ENCODE measurements at places on chromosomes 6 and 20.

DNA sequence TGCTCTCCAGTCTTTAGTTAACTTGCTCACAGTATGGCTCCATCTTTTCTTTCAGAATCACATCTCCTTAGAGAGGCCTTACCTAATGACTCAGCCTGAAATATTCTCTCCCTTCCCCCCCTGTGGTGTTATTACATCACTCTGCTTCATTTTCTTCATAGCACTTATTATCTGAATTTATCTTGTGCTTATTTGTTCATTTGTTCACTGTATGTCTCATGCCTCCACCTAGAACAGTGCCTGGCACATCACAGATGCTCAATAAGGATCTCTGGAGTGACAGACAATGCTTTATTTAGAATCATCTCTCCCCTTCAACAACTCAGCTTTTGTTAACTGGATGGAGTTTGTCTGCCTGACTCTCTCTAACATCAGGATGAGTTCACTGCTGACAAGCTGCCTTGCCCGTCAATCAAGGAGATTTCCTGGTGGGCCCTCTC is 96.6 kb upstream of the MAN1A1 start:
- H3K27me3 ChIP-seq, result no peaks in the 10 kb centered on the region
- peak; percentile 46 for DNase-seq
- no peak overlapping the region for H3K27ac ChIP-seq
- H3K4me3 ChIP-seq, result no peak overlapping the region
- H3K4me1 ChIP-seq, result no peaks in the 10 kb centered on the region

GRCh38 chr20:48214601-48215000 is 429.3 kb upstream of the SULF2 start:
- no peak overlapping the region for H3K4me3 ChIP-seq
- no peaks in the 10 kb centered on the region for H3K27me3 ChIP-seq
- no peak overlapping the region for H3K27ac ChIP-seq
- no peak for DNase-seq

DNA sequence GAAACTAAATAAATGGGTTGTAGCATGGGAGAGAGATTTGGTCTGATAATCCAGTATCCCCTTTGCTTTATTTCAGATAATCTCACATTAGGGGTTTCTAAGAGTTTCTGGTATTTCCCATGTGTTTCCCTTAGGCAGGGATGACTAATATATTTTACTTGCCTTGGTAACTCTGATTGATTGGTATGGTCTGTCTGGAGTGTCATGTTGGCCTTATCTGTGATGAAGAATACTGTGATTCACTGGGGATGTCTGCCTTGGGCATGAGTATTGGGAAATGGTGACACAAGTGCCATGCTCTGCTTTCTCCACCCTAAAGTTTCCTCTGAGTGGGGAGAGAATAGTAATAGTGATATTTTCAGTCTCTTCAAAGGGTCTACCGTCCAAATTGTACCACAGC is 10.1 kb downstream of the SLC22A2 start:
- no peak overlapping the region for H3K27ac ChIP-seq
- no peak for DNase-seq
- H3K27me3 ChIP-seq, result no peaks in the 10 kb centered on the region
- peaks cover 11% of the 10 kb centered on the region for H3K4me1 ChIP-seq

GRCh38 chr6:142707255-142707654 is 237.7 kb downstream of the HIVEP2 start:
- no peak for DNase-seq
- H3K27me3 ChIP-seq, result no peaks in the 10 kb centered on the region
- H3K4me1 ChIP-seq, result peaks cover 12% of the 10 kb centered on the region
- no peak overlapping the region for H3K4me3 ChIP-seq
- no peak overlapping the region for H3K27ac ChIP-seq

- H3K36me3 ChIP-seq, result no peaks in the 10 kb centered on the region
- H3K27ac ChIP-seq, result no peak overlapping the region
- no peak overlapping the region for H3K4me3 ChIP-seq
Observed at GRCh38 chr20:10927936-10928840, 254.4 kb upstream of the JAG1 start.

- no peak overlapping the region for H3K4me3 ChIP-seq
- no peak for DNase-seq
Observed at GRCh38 chr6:128663238-128663637, 142.8 kb upstream of the PTPRK start.

DNA sequence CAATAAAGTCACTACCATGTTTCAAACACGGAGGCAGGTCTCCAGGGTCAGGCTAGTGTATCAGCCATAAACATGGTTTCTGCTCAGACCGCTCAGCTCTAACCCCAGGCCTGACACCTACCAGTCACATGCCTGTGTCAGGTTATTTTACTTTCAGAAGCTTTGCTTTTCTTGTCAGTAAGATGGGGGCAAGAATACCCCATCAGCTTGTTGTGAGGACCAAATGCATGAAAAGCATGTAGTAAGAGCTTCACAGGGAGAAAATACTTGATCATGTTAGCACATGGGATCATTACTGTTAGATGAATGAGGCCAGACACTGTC is 65.2 kb upstream of the PIM1 start:
- H3K27ac ChIP-seq, result peak overlapping the region; percentile 54
- H3K4me3 ChIP-seq, result no peak overlapping the region
- peaks cover 23% of the 10 kb centered on the region for H3K4me1 ChIP-seq
- H3K27me3 ChIP-seq, result no peaks in the 10 kb centered on the region
- H3K36me3 ChIP-seq, result no peaks in the 10 kb centered on the region
- DNase-seq, result no peak

- peaks cover 20% of the 10 kb centered on the region for H3K27me3 ChIP-seq
- no peak overlapping the region for H3K4me3 ChIP-seq
- H3K4me1 ChIP-seq, result peaks cover 3% of the 10 kb centered on the region
- H3K27ac ChIP-seq, result no peak overlapping the region
Observed at GRCh38 chr6:45423824-45424450, 46.2 kb upstream of the SUPT3H start.

DNA sequence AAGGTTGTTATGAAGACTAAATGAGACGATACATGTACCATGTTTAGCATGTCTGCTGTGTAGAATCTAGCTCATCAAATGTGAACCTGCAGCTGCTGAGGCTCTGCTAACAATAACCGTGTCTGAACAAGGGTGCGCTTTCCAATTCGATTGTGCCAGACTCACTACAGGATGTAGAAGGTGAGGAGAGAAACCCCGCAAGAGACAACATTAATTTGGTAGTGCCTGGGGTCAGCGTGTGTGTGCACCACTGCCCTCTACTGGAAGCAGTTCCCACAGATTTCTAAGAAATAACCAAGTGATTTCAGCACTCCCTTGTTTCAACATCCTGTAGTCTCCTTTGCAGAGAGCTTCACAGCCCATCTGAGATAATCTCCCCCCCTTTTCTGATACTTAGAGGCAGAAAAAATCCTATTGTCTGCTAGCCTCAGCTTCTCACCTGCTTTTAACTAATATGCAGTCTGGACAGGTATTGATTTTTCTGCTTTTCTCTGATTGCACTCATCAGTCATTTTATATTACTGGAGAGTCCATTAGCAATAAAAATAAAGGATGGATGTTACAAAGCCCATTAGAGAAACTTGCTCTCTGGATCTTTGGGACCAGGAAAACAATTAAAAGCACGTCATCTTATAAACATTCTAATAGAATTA is 96.7 kb upstream of the BACH2 start:
- H3K4me1 ChIP-seq, result peaks cover 5% of the 10 kb centered on the region
- H3K36me3 ChIP-seq, result no peaks in the 10 kb centered on the region
- no peak overlapping the region for H3K4me3 ChIP-seq
- DNase-seq, result peak; percentile 82
- no peak overlapping the region for H3K27ac ChIP-seq

- H3K4me1 ChIP-seq, result peaks cover 17% of the 10 kb centered on the region
- peak within 1 kb of the TSS; percentile 44 for H3K4me3 ChIP-seq
- peak within 1 kb of the TSS; percentile 89 for H3K27ac ChIP-seq
- peaks cover 1% of the 10 kb centered on the region for H3K36me3 ChIP-seq
Observed at GRCh38 chr6:32175711-32176475, at the start of gene AGPAT1. AGPAT1 (minus strand) TSS chr6:32176084; CDS start chr6:32171496, 4,588 bp downstream.

DNA sequence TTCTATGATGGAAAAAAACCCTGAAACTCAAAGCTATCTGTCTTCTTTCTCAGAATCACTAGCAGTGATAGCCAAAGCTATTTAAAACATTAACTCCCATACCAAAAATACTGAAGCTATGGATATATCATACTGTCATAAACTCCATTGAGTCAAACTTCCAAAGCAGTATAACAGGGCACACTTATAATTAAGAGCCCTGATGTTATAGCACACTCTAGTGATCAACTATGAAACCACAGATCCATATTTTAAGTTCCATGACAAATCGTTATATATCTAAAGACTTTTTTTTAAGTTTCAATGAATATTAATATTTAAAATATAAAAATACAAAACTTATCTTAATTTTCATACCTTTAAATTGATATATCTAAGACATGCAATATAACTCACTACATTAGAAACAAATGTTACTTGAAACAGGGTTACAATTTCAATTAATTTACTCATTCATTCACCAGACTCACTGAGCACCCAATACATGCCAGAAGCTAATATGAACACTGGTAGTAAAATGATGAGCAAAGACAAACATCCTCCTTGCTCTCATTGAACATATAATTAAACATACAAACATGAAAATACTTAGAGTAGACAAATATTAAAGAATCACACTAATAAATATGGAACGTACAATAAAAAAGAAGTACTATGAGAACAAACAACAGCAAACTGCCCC is 69.3 kb downstream of the IBTK start:
- no peak overlapping the region for H3K27ac ChIP-seq
- no peaks in the 10 kb centered on the region for H3K27me3 ChIP-seq
- DNase-seq, result no peak
- no peak overlapping the region for H3K4me3 ChIP-seq

DNA sequence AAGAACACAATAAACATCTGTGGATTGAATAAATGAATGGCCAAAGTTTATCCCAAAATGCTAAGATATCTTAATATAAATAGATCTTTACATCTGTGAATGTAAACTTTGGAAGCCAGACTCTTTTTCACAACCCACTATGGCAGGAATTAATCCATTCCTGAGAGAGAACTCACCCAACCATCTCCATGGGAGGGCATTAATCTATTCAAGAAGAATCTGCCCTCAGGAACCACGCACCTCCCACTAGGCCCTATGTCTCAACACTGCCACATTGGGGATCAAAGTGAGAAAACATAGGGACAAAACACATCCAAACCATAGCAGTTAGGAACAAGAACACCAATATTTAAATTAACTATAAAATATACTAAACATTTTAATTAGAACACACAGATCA is 3.4 kb downstream of the UBE3D start:
- H3K4me3 ChIP-seq, result no peak overlapping the region
- no peaks in the 10 kb centered on the region for H3K4me1 ChIP-seq
- H3K27ac ChIP-seq, result no peak overlapping the region
- H3K27me3 ChIP-seq, result no peaks in the 10 kb centered on the region
